ENCODE measurements at places on chromosomes 2 and 18. TPM values are rescaled to one million over a fixed set of nuclear protein-coding genes. Genes with fewer than 3 reads are reported as not detected.

Gene TOGARAM2
- total RNA-seq: not detected

Gene RNF144A
- total RNA-seq: 0.56 TPM

Gene ASTL
- not detected for total RNA-seq

Gene RFX8
- total RNA-seq: 6.7 TPM

Gene FZD7
- total RNA-seq: 10.7 TPM

Gene ALPG
- not detected for total RNA-seq

Gene CNRIP1
- total RNA-seq: 16.9 TPM

Gene GKN2
- not detected for total RNA-seq

Gene GATA6
- 35.0 TPM for total RNA-seq

Gene C2orf78
- total RNA-seq: not detected

Gene CERKL
- under 0.01 TPM for total RNA-seq

All from regular cardiac myocyte (primary cell).